T follicular helper cell (primary cell): ENCODE measurements at places on chromosomes 13 and 19.

- no peak for DNase-seq
Observed at GRCh38 chr13:98439126-98439828, 137.6 kb downstream of the STK24 start.

GRCh38 chr19:2611483-2612464 lies 90.7 kb downstream of the GNG7 start:
- DNase-seq: no peak

GRCh38 chr13:76350399-76350798 lies 535.8 kb downstream of the KCTD12 start:
- DNase-seq: no peak

DNA sequence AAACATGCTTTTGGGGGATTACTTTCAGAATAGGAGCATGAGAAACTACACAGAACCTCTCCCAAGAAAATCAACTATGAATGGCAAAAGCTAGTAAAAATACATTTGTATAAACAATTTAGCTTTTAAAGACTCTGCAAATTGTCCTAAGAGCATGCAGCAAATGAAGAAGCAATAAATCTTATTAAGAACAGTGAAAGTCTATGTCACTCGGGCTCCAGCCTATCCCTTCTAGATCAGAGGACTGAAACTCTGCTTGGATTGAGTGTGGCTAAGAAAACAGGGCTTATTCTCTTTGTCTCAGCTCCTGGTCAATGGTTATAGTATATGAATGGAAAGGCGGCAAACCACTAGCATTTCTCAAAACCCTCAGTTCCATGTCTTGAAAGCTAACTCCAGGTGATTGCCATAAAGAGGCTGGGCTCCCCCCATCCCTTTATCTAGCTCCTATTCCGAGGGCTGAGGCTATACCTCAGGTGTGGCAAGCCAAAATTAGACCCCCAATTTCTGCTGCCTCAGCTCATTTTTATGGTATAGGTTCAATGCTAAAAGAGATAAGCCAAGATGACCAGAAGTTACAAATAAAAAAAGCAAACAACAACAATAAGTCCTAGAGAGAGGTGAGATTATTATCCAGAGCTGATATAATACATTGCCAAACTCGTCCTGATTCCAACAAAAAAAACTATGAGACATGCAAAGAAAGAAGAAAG lies 953.2 kb downstream of the SLITRK6 start:
- DNase-seq: no peak

DNA sequence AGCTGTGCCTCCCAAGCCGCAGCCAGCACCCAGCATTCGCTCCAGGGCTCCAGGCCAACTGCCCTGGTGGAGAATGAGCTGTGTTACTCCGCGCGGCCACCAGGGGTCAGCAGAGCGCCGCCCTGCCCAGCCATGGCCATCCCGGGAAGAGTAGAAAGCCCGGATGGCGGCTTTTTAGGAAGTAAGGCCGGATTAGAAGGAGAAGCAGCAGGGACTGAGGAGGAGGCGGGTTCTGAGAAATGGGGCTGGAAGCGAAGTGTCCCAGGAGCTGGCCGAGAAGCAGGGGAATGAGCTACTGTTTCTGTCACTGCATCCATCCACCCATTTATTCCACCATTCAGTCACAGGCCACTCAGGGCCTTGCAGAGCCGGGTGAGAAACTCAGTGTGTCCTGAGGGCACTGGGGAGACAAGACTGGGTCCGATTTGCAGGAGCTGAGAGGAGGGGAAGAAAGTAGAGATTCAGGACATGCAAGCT lies 6.6 kb upstream of the NPAS1 start:
- peak; percentile 31 for DNase-seq

- no peak for DNase-seq
Observed at GRCh38 chr13:99374169-99374991, 67.2 kb upstream of the GPR183 start.

DNA sequence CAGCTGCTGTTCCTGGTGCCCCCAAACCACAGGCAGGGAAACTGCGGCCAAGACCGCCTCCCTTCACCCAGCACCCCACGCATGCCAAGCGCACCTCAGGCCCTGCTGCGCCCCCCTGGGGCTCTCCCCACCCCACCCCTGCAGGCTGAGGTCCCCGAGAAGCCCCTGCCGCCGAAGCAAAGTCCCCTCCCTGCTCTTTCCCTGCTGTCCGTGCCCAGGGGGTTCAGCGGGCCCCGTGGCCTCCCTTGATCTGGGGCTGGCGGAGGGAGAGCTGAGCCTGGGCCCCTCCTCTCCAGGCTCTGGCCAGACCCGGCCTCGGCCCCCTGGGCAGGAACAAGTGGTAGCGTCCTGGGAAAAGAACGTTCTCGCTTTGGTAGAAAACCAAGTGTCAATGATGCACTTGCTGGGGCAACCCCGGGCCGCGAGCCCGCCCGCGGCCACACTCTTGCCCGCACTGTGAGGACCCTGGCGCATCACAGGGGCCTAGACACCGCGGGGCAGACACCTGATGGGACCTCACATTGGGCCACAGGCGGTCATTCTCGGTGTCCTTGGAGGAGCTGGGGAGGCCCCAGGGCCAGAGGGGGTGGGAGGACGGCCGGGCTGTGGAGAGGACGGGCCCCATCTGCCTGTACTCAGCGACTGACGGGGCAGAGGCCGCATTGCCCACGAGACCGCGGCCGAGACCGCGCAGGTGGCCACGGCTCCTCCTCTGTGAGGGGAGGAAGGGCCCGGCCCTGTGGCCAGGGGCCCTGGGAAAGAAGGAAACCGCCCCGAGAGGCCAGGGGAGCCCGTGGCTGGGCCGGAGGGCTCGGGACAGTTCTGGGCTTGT lies 29.0 kb downstream of the GPX4 start:
- no peak for DNase-seq

DNA sequence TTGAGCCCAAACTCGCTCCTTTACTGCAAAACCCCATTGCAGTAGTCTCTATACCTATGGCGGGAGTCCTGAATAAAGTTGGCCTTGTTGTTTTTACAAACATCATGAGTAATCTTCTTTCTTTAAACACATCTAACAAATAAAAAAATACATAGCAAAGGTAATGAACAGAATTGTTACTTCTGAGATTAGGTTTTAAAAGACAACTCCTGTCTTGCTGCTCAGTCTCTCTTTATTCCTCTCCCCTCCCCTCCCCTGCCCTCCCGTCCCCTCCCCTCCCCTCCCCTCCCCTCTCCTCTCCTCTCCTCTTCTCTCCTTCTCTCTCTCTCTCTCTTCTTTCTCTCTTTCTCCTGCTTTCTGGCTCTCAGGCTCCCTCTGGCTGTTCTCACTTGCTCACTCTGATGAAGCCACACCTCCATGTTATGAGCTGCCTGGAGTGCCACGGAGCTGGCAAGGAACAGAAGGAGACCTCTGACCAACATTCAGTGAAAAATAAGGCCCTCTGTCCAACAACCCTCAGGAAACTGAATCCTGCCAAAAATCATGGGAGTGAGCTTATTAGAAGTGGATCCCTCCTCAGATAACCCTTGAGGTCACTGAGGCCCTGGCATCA lies 300.7 kb upstream of the MIR17HG start:
- DNase-seq: no peak

GRCh38 chr13:113926951-113927660 lies 46.8 kb downstream of the C13orf46 start:
- no peak for DNase-seq

- DNase-seq: no peak
Observed at GRCh38 chr13:28394422-28394821, 100.5 kb downstream of the FLT1 start.

GRCh38 chr13:59477011-59477410 lies 686.7 kb downstream of the DIAPH3 start:
- no peak for DNase-seq

DNA sequence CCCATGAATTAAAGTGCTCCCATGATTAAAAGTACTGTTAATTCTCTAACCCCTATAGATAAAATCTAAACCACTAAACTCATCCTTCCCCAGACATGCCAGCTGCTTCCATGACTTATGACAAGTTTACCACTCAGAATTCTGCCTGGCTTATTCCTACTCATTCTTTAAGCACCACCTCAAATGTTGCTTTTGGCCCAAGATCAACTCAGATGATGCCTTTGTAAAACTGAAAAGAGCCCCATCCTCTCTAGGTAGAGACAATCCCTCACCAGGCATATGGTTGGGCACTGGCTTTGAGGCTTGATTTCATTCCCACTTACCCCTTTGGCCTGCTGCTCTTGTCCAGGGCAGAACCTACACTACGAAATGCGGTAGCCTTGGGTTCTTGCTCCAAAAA lies 250.0 kb downstream of the DNAJC15 start:
- no peak for DNase-seq

GRCh38 chr13:98022210-98022609 lies 68.7 kb downstream of the IPO5 start:
- DNase-seq: no peak

GRCh38 chr13:22665506-22665905 lies 515.3 kb upstream of the SGCG start:
- no peak for DNase-seq

GRCh38 chr19:45444318-45445041 lies 20.8 kb upstream of the ERCC1 start:
- peak; percentile 69 for DNase-seq

DNA sequence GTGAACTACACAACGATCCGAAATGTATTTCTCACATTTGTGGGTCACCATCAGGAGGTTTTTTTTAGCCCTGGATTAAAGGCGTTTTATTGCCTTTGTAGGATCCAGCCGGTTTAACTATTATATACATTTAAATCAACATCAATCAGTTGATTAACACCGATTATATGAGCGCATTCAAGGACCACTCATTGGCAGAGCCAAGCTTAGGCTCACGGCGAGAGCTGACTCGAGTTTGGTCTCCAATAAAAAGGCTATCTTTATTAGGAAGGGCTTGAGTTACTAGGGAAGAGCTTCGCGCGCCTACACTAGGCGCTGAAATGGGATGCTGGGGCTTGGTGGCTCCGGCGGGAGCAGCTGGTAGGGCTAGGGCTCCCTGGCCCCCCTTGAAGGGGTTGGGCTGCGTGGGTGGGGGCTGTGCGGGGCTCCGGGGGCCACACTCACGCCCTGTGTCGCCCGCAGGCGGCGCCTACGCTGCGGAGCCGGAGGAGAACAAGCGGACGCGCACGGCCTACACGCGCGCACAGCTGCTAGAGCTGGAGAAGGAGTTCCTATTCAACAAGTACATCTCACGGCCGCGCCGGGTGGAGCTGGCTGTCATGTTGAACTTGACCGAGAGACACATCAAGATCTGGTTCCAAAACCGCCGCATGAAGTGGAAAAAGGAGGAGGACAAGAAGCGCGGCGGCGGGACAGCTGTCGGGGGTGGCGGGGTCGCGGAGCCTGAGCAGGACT lies 4.2 kb downstream of the PDX1 start:
- no peak for DNase-seq

GRCh38 chr13:36820222-36820621 lies 1.2 kb downstream of the RFXAP start:
- DNase-seq: no peak

DNA sequence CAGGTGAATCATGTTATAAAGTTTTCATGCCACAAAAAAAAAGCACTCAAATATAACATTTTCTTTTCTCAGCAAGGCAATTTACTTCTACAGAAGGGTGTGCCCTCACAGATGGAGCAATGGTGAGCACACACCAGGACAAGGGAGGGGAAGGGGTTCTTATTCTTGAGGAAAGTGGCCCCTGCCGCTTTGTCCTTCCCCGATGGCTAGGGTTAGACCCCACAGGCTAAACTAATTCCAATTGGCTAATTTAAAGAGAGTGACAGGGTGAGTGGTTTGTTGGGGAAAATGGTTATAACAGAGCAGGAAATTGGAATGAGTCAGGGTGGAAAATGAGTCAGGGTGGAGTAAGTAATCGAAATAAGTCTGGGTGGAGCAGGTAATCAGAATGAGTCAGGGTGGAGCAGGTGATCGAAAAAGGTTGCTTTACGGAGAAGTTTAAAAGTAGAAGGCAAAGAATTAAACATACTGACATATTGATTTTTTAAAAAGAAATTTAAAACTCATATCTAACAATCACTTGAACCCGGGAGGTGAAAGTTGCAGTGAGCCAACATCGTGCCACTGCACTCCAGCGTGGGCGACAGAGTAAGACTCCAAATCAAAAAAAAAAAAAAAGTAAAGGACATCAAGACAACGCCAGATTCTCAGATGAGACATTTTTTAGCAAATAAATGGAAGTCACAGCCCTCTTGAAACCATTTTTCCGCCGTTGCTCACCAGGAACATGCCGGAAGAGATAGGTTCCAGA lies 813 bp downstream of the ZNF562 start:
- DNase-seq: no peak

DNA sequence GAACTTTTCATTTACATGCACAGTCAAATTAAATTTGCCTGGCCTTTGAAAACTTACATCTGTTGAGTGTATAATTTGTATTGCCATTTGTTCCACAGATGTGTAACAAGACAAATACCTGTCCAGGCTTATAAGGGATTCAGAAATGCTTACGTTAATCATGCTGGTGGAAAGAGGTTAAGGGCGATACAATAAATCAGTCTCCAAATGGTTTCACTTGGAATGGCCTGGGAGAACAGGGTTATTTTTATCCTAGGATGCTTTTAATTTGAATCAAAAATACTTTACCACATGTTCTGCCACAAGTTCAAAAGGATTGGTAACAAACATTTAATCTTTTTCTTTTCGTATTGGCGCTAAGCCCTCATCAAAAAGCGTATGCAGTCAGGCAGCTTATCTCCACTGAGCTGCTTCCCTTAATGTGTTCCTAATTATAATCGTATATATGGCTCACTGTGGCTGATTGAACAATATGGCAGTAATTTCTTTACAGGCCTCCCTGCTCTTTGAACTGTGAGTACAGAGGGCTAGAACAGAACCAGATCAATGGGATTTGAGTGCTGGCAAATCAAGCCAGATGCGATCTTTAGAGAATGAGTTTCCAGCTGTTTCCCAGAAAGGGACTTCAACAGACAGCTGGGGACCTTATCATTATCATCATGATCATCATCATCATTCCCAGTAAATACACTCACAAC lies 425.7 kb downstream of the SPRY2 start:
- no peak for DNase-seq

- no peak for DNase-seq
Observed at GRCh38 chr19:42166316-42166715, 34.1 kb upstream of the POU2F2 start.

DNA sequence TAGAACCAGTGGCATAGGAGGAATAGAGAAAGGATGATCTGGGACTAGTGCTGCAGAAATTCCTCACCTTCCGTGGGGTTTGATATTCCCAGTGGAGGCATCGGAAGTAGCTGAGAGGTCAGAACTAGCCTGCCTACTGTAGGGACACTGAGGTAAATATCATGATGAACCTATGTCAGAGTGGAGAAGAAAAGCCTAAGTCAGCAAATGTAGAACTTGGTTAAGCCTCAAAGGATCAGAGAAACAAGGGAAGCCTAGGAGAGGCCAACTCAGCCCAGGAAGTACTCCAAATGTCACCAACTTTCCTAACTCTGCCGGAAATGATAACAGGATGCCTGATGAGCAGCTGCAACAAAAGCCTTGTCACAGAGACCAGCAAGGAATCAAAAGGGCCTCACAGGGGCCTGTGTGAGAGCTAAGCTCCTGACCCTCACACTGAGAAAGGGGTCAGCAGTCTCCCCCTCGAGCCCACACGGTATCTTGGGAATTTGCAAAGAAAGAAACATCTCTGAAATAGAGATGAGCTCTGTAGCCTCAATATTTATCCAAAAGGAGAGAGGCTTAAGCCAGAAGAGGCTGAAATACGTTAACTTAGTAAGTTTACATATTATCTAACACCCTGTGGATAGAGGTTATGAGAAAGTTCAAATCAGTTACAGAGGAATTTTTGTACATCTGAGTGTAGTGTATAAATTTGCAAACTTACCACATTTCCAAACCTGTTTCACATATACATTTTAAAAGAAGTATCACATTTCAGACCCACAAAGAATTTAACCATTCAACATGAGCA lies 1064.3 kb downstream of the DIAPH3 start:
- no peak for DNase-seq

GRCh38 chr19:11251650-11252314 lies 10.5 kb downstream of the DOCK6 start:
- no peak for DNase-seq

GRCh38 chr13:27125357-27126282 lies 46.0 kb downstream of the USP12 start:
- no peak for DNase-seq
